ENCODE measurements at places on chromosomes 16 and 17.
A peak's percentile ranks its signal among the peaks of the same experiment; 100 is the strongest.

GRCh38 chr17:10713318-10713717 is 15.9 kb downstream of the ADPRM start:
- no peak for DNase-seq

- no peak for DNase-seq
Observed at GRCh38 chr16:89993971-89994370, 25.3 kb downstream of the DBNDD1 start.

GRCh38 chr16:85510041-85510659 is 103.0 kb upstream of the GSE1 start:
- DNase-seq: no peak

DNA sequence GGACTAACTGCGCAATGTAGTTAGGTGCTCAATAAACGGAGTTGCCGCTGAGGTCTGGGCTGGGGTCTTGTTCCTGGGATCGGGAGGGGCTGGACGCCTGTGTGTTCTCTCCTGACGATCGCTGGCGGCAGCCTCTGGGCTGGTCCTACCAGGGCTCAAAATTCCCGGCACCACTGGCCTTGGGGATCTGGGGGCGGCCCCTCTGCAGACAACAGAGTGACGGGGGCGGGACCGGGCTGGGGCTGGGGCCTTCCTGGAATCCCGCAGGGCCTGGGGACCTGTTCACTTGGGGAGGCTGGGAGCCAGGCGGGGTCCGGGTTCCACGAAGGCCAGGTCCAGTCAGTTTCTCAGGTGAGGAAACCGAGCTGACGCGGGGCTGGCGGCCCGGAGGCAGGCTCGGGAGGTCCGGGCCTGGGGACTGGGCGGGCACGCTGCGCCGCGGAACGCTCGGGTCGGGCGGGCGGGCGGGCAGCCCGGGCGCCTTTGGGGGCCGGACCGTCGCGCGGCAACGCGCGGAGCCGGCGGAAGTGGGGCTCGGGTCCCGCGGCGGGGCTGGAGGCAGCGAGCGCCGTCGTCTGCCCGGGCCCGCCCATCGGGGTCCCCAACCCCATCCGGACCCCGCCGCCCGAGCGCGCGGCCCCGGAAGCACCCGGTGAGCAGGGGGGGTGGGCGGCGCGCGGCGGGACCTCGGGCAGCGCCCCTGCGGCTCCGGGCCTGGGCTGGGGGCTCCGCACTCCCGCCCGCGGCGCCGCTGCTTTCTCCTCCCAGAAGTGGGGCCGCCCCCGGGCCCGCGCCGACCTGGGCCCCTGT is at the start of gene PIGQ:
Gene PIGQ, plus strand, starts transcription at position 524 of the 810 bp plus-strand sequence. CDS start 4,107 bp downstream, outside the sequence.
- DNase-seq: peak; percentile 65

DNA sequence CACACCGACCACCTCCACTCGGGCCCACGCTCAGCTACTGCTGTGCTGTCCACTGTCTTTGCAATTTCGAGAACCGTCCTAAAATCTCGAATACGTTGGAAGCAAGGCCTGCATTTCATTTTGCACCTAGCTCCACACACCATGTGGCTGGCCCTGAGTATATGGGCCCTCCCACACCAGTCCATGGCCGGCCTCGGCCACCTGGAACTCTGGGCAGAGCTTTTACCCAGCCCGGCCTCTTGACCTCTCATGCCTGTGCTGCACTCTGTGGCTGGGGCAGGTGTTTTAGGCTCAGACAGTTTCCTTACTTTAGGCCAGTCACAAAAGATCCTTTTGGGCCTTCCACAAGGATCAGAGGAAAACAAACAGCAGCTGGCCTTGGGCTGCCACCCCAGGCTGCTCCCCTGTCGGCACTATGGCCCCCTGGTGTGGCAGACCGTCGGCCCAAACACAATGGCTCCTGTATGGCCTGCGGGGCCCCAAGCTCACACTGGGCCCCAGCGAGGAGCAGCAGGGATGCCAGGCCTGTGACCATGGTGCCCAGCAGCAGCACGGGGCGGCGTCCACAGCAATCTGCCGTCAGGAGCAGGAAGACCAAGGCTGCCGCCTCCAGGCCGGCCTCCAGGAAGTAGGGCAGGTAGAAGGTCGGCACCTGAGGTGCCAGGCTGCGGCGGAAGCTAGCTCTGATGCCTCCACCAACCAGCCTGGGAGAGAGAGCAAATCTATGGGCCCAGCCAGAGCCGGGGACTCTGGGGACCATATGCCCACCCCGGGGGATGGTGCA is 2.5 kb downstream of the SLC22A31 start:
- no peak for DNase-seq

- no peak for DNase-seq
Observed at GRCh38 chr17:45287526-45288500, 25.9 kb upstream of the SPATA32 start.

- no peak for DNase-seq
Observed at GRCh38 chr17:74150428-74151025, 53.0 kb upstream of the RPL38 start.

- no peak for DNase-seq
Observed at GRCh38 chr17:54029986-54030385, 207.3 kb downstream of the KIF2B start.

DNA sequence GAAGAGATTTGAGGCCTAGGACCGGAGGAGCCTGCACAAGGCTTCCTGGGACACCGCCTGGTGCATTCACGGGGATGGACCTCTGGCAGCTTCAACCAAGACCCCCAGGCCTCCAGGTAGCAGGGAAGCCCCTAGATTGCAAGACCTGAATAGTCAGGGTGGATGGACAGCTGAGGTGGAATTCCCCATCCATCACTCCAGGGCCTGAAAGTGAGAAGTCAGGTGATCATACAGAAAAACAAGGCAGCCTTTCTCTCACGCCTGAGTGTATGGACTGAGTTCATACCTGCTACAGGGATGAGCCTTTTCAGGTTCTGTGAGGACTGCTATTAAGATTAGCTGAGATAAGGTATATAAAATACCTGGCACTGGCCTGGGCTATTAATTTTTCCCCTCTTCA is 74.2 kb downstream of the PLXDC1 start:
- DNase-seq: no peak

DNA sequence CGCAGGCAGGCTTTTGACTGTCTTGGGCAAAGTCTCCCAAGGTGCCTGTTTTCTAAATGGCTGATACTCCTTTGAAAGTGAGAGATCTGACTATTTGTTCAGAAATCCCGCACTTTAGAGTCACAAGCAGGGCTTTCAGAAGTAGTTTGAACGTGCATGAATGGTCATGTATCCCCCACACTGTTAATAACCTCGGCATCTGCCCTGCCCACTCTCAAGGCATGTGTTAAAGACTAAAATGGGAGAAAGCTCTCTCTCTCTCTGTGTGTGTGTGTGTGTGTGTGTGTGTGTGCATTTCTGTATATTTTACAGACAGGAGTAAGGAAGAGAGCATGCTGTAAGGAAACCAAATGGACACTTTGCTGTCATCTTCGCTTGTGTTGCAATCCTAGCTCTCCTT is 163.7 kb downstream of the MAF start:
- DNase-seq: no peak

- no peak for DNase-seq
Observed at GRCh38 chr16:53817812-53818550, 114.0 kb downstream of the FTO start.

GRCh38 chr17:44900894-44901293 is 1.6 kb upstream of the EFTUD2 start:
- DNase-seq: no peak

DNA sequence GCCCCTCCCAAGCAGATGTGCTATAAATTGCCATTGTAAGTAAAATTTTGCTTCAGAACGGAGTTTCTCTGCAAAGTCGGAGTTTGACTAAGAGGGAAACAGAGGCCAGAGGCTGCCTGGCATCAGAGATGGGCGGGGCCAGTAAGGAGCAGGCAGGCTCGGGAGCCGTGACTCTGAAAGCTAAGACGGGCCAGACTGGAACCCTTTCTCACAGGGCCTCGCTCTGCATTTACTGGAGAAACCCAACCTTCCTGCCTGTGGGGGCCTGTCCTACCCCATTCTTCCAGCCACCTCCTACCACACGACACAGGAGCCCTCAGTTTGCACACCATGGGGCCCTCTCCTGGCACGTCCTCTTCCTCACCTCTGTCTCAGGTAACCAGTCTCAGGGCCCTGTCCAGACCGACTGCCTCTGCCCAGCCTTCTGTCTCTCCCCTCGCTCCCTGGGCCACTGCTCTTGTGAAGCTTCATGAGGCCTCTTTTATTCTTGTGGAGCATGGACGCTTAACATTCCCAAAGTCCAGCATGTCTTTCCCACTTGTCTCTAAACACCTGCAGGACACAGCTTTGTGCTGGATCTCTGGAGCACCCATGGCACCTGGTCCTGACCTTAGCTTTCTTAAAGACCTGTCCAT is 48.4 kb upstream of the ACSF3 start:
- DNase-seq: no peak

GRCh38 chr17:47907932-47908562 is 12.0 kb downstream of the SP2 start:
- no peak for DNase-seq

DNA sequence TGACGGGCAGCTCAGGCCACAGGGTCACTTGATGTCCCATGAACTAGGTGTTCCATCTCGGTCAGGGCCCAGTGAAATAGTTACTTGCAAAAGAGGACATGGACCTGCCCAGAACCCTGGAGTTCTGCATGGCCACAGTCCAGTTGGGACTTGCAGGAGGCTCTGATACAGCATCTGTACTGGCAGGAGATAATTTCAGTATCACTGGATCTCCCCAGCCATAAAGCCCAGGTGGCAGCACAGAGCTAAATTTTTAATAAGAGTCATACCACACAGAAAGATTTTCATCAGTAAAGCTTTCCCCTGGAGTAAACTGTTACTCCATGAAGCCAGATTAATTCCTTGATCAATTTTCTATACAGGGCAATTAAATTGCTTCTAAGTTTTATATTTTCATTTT is 18.0 kb upstream of the SLC16A5 start:
- DNase-seq: no peak

DNA sequence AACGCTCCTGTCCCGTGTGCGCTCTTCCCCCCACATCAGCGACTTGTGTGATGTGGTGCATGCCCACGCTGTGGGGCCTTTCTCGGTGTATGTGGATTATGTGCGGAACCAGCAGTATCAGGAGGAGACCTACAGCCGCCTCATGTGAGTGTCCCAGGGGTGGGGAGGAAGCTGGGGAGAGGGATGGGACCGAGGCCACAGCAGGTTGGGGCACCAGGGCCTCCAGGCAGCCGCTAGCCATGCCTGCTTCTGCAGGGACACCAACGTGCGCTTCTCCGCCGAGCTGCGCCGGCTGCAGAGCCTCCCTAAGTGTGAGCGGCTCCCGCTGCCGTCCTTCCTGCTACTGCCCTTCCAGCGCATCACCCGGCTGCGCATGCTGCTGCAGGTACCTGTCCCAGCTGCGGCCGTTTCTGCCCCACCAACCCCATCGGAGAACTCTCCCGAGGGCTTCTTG is 5.8 kb downstream of the ARHGEF15 start:
- no peak for DNase-seq

GRCh38 chr16:5025171-5025632 is 8.5 kb downstream of the NAGPA start:
- no peak for DNase-seq

DNA sequence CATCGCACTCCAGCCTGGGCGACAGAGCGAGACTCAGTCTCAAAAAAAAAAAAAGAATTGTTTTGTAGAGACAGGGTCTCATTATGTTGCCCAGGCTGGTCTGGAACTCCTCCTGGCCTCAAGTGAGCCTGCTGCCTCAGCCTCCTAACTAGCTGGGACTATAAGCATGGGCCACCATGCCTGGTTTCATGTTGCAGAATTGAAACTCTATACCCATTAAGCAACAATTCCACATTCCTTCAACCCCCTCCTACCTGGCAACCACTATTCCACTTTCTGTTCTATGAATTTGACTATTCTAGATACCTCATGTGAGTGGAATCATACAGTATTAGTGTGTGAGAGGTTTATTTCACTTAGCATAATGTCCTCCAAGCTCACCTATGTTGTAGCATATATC is 24.5 kb downstream of the RNF135 start:
- DNase-seq: no peak

DNA sequence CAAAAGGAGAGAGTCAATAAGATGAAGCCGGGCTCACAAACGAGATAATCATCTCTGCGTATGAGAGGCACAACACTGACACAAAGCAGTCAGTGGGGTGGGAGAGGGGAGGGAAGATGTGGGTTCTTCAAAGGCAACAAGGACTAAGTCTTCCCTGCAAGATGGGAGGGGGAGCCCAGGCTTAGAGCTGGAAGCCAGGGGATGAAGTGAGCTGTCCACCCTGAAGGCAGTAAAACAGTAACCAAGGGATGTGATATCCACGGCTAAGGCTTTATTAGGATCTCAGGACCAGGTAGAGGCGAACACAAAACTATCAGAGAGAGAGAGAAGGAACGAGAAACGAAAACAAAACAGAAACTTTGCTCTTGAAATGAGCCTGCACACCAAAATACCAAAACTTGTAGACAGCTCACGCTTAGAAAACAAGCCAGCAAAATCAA is 115.9 kb downstream of the DYNLRB2 start:
- DNase-seq: peak; percentile 63

- DNase-seq: no peak
Observed at GRCh38 chr17:4509923-4510617, 11.4 kb downstream of the SPNS2 start.

DNA sequence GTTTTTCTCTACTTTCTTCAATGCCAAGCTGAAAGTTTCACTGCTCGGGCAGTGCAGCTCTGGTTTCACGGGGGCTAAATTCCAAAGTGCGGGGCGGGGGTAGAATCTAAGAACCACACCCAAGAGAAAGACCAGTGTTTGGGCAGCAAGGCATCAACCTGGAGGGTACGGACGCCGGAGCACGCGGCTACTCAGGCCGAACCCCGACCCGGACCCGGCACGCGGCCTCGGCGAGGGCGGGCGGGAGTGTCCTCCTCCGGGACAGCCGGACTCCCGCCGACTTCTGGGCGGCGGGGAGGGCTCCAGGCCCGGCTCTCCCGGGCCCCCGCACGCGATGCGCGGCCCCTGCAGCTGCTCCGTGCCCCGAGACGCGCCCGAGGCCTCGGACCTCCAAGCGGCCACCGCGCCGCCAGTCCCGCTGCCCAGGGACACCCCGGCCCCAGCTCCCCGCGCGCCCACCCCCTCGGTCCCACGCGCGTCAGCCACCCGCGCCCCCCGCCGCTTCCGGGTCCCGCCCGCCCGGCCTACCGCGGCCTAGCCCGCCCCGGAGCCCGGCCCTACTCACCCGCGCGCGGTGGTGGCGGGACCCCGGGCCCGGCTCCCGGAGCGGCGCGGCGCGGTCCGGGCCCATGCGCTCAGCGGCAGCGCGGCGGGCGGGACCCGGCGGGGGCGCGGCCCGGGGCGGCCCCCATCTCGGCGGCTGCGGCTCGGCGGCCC is 561 bp downstream of the AXIN1 start:
- no peak for DNase-seq

All from activated CD4-positive, alpha-beta T cell treated with anti-CD3 and anti-CD28 coated beads, Interleukin-2, Interleukin-4, amounts not matched to agents 100 ng/mL and 50 ng/mL, durations not matched to agents 16 hours and 8 hours (primary cell).